ENCODE measurements at places on chromosomes 4 and X.

- DNase-seq, result no peak
Measured at GRCh38 chr4:111031001-111031579, 408.2 kb upstream of the PITX2 start.

GRCh38 chr4:71303287-71303686 lies 35.5 kb upstream of the SLC4A4 start:
- DNase-seq, result no peak

GRCh38 chr4:146522869-146523205 lies 1.1 kb upstream of the SLC10A7 start:
- DNase-seq, result peak; percentile 56

DNA sequence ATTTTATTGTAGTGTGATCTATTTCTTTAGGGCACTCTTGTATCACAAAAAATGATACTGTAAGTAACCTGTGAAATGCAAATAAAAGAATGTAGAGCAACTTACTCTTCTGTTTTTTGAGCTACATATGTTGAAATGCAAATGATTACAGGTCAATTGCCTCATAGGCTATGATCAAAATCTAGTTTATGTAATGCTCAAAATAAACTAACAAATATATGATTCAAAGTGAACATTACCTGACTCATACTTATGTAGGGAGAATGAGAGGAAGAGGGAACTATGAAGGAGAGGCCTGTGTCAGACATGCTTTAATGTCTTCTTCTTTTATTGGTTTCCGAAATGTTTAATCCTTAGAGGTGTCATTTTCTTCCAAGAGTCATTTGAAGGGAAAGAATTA lies 5.0 kb upstream of the RPS6KA3 start:
- DNase-seq, result no peak

GRCh38 chrX:36961590-36961989 lies 46.6 kb upstream of the FAM47C start:
- no peak for DNase-seq

GRCh38 chr4:77097611-77098010 lies 21.8 kb upstream of the CCNI start:
- no peak for DNase-seq

DNA sequence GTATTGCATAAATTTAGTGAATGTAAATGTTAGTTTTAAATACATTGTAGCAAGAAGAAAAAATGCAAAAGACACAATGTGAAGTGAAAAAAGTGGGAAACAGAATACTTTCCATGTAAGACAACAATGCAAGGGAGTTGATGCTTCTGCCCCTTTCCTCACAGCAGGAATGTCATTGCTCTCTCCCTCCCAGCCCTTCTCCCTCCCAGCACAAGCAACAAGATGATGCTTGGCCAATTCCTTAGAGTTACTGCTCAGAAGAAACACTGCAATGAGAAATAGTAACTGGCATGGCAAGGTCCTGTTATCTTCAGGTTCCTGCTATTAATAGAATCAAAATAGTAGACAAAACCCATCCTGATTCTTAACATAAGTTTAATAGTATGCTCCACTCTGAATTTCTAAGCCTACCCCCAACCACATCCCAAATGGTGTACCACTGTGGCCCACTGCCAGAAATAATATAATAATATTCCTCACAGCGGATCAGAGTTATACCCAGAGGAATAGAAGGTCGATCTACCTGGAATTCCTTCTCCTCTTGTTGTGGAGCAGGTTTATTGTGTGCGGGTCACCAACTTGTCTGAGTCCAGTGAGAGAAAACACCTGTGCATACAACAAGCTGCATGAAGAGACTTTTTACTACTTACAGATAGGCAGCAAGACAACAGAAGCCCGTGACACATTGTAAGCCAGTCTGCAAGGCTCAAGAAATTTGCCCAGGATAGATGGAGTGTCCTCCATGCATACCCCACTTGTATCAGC lies 69.8 kb upstream of the SLC7A11 start:
- DNase-seq, result no peak

DNA sequence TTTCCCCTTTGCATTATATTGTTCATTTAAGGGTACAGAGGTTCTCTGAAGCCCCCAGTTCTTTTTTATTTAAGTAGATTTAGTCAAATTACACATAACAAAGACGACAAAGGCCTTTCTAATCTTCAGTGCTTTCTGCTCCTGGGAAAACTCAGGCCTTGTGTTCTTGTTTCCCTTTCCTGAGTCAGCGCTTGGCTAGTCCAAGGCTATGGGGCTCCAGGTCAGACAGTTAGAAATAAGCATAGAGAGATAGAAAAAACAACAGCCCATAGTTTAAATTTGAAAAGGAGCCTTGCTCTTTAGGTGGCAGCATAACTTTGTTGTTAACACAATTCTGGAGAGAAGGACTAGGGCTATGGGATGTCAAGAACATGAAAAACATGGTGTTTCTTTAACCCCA lies 97.3 kb downstream of the PPP1R2C start:
- no peak for DNase-seq

- no peak for DNase-seq
Measured at GRCh38 chr4:128440923-128441322, 153.3 kb upstream of the PGRMC2 start.

GRCh38 chr4:41887821-41888686 lies 47.2 kb upstream of the TMEM33 start:
- DNase-seq, result peak; percentile 48

GRCh38 chr4:6782846-6783110 lies 251 bp downstream of the KIAA0232 start:
- no peak for DNase-seq

- no peak for DNase-seq
Measured at GRCh38 chr4:94588896-94589693, 137.4 kb downstream of the PDLIM5 start.

DNA sequence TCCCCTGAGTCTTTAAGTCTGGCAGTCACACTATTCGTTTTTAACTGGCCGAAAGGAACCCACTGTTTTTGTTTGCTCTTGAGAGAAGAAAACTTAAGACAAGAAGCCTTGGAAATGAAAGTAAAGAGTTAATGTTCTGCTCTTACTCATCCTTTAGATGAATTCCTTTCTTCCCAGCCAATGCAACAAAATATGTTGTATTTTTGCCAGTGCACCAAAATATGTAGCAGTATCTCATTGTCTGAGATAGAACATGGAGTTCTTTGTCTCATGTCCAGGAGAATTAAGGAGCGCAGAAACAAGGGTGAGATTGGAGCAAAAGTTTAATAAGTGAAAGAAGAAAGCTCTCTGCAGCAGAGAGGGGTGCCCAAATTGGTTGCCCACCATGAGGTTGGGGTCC lies 12.2 kb downstream of the TENT5D start:
- DNase-seq, result no peak

DNA sequence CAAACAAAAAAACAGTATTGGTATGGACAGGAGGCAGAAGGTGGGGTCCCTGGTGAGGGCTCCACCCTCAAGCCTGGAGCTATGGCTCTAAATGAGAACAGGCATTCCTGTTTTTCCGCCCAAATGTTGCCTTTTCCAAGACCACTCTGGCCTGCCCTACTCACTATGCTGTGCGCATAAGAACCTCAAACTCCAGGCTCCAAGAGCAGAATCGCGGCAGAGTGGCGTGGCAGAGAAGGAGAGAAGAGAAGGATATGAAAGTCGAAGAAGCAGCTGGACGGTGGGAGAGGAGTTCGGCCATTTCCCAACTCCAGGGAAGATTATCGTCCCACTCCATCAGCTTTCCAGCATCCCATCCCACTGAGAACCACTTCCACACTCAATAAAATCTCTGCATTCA lies 207.8 kb downstream of the FAT4 start:
- no peak for DNase-seq

DNA sequence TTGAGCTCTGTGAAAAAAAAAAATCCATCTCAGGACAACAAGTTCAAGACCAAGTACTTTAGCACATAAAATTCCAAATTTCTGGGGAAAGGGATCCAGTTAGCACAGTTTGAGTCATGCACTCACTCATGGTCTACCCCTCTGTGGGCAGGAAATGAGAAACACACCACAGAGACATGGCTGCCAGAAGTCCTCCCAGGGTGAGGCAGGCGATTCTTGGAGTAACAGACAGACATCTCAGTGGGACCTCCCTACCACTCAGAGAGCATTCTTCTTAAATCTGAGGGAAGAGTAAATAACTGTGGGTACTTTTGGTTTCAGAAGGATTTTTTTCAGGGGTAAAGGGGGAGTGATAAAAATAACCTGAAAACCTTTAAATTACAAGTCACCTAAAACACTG lies 14.1 kb downstream of the CXCL1 start:
- DNase-seq, result no peak

GRCh38 chrX:6990552-6991193 lies 156.8 kb upstream of the STS start:
- DNase-seq, result no peak

- DNase-seq, result no peak
Measured at GRCh38 chr4:85672959-85673358, 198.0 kb downstream of the ARHGAP24 start.

- no peak for DNase-seq
Measured at GRCh38 chr4:89267846-89268245, 39.8 kb downstream of the GPRIN3 start.

DNA sequence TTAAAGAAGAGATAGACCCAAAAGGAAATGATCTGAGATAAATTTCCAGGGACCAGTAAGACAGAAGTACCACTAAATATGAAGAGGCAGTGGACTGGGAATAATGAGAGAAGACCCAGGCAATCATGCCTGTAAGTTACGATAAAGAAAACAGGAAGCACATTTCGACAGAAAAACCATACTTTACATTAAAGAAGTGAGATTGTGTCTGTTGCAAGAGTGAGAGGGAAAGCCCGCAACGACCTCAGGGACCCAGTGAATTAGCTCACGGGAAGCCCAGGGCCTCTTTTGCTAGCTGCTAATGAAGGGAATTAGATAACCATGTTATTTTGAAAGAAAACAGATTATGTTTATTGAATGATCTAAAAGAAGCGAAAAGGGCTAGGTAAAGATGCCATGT lies 28.9 kb upstream of the ACSL1 start:
- DNase-seq, result peak; percentile 56

GRCh38 chr4:67576538-67576937 lies 18.0 kb downstream of the STAP1 start:
- no peak for DNase-seq

DNA sequence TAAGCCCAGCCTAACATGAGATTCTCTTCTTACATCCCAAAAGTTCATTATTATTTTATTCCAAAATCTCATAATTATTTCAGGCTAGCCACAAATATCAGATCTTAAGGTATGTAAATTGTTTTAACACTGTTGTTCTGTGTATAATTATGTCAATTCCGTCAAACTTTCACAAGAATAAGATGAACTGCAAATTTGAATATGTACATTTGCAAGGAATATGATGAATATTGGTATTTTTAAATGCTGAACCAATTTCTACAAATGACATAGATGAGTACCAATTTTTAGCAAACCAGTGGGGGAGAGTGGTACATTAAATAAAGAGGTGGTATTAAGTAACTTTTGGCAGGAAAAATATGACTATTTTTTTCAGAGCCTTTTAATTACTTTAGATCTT lies 282.3 kb upstream of the MAD2L1 start:
- no peak for DNase-seq

GRCh38 chrX:39877905-39878304 lies 219.9 kb downstream of the BCOR start:
- no peak for DNase-seq

- peak; percentile 45 for DNase-seq
Measured at GRCh38 chrX:15242899-15243555, 26.9 kb downstream of the ASB9 start.

DNA sequence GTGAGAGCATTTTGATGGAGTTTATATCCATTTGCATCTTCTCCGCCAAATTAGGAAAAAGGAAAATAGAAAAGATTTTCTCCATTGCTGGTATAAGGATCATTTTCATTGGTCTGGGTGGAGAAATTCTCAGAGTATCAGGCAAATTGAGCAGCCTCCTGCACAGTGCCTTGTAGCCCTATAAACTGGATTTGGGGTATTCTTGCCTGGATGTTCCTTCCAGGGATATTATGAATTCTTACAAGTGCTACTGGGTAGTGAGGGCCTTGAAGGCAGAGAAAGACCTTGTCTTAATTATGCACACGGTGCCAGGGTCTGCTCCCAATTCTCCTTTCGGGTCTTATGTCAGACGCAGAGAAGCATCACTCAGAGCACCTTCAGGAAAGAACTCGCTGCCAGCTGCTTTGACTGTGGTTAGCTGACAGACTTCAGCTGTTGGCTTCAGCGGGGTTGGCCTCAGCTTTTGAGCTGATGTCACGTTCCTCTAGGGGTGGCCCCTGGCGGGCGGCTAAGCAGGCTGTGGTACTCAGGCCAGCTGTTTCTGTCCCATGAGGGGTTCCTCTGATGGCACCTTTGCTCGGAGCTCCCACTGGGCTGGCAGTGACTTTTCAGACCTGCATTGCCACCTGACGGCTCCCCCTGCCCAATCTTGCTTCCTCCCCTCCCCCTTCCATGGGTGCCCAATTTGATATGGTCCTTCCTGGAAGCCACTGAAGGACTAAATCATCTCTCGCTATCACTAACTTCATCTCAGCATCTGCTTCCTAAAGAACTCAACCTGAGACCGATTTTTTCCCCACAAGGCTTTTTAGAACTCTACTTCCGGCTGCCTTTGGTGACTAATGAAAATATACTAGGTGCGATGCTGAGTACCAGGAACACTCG lies 519.5 kb downstream of the BCOR start:
- DNase-seq, result no peak

- no peak for DNase-seq
Measured at GRCh38 chr4:17920681-17921080, 100.9 kb downstream of the LCORL start.

DNA sequence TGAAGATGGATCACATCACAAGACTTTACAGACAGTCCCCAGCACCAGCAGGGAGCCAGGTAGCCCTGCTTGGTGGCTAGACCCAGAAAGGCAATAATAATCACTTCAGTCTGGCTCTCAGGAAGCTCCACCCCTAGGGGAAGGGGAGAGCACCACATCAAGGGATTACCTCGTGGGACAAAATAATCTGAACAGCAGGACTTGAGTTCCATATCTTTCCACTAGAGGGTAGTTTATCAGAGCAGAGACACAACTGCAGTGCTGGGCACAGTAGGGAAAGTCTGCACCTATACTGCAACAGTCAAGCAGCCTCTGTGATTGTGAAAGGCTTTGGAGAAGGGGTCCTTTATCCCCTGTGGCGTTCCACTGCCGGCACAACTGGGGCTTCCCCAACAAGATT lies 547.0 kb upstream of the POU3F4 start:
- DNase-seq, result no peak

- DNase-seq, result no peak
Measured at GRCh38 chr4:177041356-177041755, 248.6 kb upstream of the VEGFC start.

DNA sequence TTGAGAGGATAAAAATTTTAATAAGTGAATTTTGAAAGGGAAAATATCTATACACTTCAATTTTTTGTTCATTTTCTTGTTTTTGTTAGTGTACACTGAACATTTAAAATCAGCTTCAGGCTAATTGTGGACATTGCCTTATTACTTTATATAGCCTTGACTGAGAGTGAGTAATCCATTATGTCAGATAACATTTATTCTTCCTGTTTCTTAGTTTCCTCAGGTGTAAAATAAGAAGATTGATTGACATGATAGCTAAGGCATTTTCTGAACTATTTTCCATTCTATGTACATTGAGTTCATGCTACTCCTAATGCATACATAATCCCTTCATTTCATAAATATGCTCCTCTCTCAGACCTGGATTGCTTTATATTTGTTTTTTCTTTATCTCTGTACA lies 607.3 kb upstream of the AADAT start:
- no peak for DNase-seq

GRCh38 chr4:3128976-3129375 lies 54.5 kb downstream of the HTT start:
- no peak for DNase-seq

All from hematopoietic multipotent progenitor cell treated with erythropoietin and hydrocortisone succinate and interleukin-3 and kit ligand, for 8 days (in vitro differentiated cells).